NCI-H1436 (cell line): ENCODE measurements at places on chromosomes 11 and 22.

DNA sequence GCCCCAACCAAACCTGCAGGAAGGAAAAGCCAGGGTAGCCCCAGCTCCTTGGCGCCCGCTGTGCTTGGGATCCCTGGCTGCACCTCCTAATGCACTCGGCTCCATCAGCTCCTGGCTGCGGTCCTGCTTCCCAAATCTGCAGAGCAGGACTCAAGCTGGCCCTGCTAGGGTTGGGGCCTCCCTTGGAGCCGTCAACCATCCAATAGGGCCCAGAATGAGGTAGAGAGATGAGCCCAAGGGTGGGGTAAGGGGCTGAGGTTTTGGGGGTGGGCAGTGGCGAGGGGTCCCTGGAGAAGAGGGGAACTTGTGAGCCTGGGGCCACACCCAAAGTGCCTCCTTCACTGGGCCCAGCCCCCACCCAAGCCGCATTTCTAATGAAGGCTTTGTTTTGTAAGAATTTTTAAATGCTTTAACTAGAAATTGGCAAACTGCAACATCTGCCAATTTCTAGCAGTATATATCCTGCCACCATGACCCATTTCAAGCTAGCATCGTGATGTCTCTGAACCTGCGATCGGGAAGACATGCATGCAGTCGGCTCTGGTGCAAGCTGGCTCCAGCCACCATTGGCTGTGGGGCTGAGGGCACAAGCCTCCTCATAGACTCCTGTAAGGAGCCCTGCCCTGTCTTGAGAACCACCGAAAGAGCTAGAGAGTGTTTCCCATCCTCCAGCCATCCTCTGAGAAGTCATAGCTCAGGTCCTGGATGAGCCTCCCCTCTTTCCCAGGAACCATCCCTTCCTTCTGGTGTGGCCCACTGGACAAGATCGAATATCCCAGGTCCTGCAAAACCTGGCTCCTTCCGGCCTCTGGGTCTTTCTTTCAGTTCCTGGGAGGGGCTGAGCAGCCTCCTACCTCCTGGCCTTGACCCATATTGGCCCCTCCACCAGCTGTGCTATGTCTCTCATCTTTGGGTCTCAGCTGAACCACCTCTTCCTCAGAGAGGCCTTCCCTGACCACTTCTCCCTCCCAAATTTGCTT lies 15.5 kb downstream of the C1QTNF6 start:
- no peak for DNase-seq

DNA sequence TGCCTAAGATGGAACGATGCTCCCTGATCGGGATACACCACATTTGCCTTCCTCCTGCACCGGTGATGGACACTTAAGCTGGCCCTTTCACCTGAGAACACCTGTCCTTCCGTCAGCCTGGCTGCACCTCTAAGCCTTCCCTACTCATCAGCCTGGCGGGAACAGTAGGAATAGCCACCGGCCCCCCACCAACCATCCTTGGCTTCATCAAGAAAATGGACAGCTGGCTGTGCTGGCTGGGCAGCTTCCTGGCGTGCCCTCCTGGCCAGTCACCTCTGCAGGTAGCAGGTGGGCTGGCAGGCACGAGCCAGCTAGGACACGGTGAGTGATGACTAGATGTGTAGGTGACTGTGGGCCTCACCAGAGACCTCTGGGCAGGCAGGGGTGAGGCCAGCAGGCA lies 142.8 kb downstream of the CTTN start:
- no peak for DNase-seq

- DNase-seq: no peak
These were observed 112.4 kb downstream of the KIRREL3 start for GRCh38 chr11:126888115-126888712.

DNA sequence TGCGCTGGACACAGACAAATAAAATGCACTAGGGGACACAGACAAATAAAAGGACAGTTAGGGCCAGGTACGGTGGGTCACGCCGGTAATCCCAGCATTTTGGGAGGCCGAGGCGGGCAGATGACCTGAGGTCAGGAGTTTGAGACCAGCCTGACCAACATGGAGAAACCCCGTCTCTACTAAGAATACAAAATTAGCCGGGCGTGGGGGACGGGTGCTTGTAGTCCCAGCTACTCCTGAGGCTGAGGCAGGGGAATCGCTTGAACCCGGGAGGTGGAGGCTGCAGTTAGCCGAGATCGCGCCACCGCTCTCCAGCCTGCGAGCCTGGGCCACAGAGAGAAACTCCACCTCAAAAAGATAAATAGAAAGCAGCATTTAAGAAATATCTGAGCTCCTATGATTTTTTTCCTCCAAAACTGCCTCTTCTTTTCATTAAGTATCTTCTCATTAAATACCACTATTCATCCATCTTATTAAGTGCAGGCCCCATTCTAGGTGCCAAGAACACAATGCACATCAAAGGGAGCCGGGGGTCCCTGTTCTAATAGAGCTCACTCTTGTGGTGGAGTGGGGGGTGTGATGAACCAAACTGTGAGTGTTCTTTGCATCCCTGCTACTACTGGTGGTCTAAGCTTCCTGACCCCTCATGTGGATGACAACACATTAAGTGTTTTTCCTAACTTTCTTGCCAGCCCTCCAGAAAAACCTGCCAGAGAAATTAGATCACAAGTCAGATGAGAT lies 766 bp upstream of the ZNHIT2 start:
- no peak for DNase-seq

DNA sequence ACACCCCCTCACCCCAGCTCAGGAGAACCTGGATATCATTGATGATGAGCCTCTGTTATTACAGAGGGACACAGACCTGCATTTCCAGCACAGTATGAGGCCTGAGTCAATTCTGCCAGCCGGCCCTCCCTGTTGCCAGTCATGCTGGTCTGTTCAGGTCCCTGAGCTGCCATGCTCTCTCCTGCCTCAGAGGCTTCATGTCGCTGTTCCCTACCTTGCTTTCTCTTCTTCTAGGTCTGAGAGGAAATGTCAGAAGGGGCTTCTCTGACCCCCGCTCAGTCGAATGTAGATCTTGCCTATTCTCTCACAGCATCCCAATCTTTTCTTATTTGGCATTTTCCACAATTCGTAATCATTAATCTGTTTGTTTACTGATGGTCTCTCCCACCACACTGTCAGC lies 21.8 kb upstream of the ABCC8 start:
- DNase-seq: no peak

GRCh38 chr11:30107899-30108298 lies 91.1 kb upstream of the KCNA4 start:
- DNase-seq: no peak

- DNase-seq: no peak
These were observed 322.2 kb downstream of the BRD1 start for GRCh38 chr22:49505337-49506009.

DNA sequence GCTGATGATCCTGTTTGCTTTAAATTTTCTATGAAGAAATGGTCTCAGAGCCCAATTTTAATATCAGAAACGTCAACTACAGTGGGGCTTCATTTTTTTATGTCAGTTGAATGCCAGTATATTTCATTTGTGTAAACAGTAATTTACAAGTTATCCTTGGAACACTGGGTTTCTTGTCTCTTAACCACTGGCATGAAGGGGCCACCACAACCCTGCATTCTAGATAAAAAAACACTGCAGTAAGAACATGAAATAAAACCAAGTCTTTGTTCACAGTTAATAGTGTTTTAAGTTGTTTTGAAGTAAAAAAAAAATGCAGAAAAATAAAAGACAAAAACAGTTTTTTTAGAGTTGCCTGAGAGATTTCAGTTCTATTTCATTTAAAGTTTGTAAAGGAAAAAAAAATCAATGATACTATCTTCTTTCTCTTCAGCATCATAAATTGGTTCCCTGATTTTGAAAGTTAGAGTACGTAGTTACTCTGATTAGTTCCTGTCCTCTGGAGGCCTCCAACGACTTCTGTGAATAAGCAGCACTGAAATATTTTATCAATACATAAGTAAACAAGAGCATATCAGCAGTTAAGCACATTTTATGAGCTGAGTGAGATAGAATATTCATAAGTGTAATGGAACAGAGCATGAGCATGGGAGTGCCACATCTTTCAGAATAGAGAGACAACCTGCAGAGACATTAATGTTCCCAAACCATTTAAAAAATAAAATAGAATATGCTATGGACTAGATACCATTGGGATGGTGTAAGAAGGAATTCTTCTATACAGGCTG lies 7.8 kb upstream of the DDI1 start:
- no peak for DNase-seq

DNA sequence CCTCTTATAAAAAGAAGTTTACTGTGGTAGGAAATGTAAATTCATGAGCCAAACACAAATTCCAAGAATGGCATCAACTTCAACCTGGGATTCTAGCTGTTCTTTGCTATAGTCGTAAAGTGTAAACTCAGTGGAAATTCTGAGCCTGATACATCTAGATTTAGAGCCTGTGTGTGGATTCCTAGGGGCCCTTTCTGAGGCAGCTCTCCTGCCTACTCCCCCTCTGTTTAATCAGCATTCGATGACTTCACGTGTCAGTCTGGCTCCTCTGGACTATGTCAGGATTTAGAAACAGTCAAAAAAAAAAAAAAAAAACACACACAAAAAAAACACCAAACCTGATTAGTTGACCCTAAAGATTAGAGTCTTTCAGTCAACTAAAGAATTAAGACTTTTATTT lies 93.1 kb upstream of the SC5D start:
- DNase-seq: no peak

GRCh38 chr11:118929501-118930093 lies 3.9 kb upstream of the BCL9L start:
- peak; percentile 76 for DNase-seq

DNA sequence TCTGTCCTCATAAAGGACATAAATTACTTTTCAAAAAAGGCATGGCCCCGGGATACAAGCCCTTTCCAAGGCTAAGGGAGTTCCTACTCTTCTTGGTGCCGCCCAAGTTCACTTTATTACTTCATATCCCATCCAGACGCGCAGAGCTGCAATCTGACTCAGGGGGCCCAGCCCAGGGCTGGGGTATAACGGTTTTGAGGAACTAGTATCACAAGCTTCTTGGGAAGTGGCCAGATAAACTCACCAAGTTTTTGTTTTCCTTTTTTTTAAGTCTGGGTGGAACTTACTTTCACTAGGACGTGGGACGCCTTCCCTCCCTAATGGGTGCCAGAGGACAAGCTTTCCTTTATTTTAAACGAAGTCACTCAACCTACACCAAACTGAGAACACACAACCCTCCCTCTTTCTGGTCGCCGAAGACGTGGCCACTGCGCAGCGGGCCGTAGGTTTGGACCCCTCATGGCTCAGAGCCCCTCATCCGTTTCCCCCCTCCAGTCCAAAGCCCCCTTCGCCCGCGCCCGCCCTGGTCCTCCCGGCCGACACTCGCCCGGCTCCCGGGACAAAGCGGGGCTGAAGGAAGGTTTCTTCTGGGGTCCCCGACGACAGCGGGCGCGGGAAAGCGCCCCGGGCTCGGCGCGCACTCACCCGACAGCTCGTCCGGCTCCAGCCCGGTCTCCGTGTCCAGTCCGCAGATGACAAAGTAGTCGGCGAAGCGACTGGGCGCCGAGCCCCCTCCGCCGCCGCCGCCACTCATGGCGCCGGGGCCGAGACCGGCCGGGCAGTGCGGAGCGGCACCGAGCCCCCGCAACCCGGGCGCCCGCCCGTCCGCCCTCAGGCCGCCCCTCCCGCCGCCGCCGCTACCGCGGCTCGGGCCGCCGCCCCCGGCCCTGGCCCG lies 587 bp downstream of the DENND5A start:
- no peak for DNase-seq

- no peak for DNase-seq
These were observed 437.0 kb downstream of the DYNC2H1 start for GRCh38 chr11:103546236-103546635.

DNA sequence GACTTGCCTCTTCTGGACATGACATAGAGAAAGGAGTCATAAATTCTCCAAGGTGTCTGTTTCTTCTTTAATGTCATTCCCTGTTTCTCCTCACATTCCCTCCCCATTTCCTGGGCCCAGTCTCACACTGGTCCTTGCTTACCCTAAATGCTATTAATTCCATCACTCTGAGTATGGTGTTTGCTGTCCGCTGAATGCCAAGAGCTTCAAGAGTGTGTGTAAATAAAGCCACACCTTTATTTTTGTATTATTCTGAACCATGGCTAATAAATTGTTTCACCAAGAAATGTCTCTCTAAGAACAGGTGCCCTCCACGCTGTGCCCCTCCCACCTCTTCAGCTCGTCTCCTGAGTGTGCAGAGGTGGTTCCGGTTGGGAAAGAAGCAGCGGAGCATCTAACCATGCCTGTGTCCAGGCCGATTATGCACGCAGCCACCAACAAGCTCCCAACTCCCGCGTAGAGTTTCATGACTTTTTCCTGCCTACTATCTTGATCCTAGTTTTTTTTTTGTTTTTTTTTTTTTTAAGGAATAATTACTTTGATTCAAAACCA lies 8.6 kb downstream of the TMEM121B start:
- no peak for DNase-seq

GRCh38 chr22:41816241-41816640 lies 15.8 kb downstream of the CCDC134 start:
- DNase-seq: no peak

DNA sequence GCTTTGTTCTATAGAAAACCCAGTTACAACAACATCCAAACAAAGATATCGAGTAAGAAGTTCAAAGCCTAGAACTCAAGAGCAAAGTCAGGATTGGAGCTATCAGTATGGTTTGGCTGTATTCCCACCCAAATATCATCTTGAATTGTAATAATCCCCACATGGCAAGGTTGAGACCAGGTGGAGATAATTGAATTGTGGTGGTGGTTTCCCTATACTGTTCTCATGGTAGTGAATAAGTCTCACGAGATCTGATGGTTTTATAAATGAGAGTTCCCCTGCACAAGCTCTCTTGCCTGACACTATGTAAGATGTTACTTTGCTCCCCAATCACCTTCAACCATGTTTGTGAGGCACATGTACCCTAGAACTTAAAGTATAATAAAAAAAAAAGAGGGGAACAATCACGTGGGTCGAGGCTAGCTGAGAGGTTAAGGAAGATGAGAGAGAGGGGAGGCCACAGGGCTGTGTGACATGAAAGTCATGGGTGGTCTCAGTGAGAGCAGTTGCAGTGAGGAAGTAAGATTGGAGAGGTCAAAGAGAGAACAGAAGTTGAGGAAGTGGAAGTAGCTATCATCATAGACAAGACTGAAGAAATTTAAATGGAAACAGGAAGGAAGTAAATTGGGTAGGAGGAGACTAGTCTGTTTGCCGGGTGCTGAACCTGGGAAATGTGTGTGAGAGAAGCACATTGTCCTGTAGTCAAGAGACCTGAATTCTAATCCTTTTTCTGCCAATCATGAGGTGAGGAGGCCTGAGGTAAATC lies 80.1 kb upstream of the CD44 start:
- DNase-seq: no peak

DNA sequence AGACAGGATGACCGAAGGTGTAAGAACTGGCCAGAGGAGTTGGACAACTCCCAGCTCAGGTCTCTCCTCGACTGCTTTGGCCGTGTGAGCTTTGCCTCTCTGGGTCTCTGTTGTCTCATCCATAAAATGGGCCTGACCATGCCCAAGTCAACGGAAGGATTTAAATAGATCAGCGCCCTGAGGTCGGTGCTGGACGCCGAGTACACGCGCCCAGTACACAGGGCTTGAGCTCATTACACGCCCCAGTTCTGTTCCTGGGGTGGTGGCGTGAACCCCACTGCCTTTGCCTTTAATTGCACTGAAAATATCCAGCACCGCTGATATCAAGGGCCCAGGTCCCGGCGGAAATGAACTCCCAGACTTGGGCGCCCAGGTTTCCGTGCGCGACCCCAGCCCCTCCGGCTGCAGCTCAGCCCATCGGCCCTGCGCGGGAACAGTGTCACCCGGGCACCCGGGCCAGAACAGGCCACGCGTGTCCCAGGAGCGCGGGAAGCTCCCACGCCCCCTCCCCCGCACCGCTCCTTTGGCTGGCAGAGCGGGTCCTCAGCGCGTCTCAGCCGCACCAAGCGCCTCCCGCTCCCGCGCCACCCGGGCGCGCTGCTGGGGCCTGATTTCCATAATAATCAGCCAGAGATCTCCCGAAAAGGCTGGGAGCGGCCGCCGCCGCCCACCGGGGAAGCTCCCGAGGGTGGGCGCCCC lies 42.2 kb downstream of the CYTH4 start:
- no peak for DNase-seq

GRCh38 chr22:22714600-22715335 lies 70.4 kb downstream of the GGTLC2 start:
- no peak for DNase-seq
